ENCODE measurements at places on chromosomes 4 and X.

GRCh38 chr4:127623797-127624083 lies 9.0 kb upstream of the INTU start:
- DNase-seq, result no peak

DNA sequence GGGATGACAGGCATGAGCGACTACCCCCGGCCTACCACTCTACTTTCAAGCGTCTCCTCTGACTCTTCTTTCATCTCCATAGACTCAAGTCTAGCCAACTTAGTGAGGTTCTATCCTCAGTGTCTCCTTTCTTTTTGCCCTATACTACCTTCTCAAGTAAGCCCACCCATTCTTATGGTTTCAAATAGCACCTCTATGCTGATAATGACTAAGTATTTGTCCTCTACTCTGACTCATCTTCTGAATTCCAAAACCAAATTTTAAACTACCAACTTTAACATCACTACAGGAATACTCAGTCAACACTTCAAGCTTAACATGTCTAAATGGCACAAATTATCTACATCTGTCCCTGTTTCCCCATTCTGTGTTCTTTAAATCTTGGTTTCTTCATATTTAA lies 47.8 kb downstream of the ELF2 start:
- no peak for DNase-seq

- peak; percentile 24 for DNase-seq
Measured at GRCh38 chr4:40916880-40917279, 167.1 kb downstream of the NSUN7 start.

DNA sequence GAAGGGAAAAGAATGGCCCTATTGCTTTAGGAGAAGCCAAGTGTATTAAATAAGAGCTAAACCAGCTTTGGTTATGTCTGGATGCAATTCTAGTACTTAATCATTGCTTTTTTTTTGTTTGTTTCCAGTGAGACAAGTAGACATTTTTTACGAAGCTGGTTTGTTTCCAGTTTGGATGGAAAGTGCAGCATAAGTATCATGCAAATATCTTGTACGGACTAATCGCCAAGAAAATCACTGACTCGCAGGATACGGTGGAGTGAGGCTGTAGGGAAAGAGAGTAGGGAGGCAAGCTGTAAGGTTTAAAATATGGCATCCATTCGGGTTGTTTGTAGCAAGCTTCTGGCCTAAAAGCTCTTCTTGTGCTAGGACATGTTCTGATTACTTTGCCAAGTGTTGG lies 64.8 kb downstream of the HPGD start:
- DNase-seq, result no peak

- DNase-seq, result no peak
Measured at GRCh38 chr4:184732126-184732525, 1.8 kb downstream of the CENPU start.

- DNase-seq, result no peak
Measured at GRCh38 chr4:185709802-185710486, 102.0 kb downstream of the SORBS2 start.

GRCh38 chrX:44245733-44246132 lies 97.7 kb downstream of the EFHC2 start:
- DNase-seq, result no peak

- no peak for DNase-seq
Measured at GRCh38 chr4:6682862-6683590, 10.7 kb upstream of the S100P start.

- DNase-seq, result no peak
Measured at GRCh38 chr4:109385260-109385659, 48.4 kb upstream of the SEC24B start.

DNA sequence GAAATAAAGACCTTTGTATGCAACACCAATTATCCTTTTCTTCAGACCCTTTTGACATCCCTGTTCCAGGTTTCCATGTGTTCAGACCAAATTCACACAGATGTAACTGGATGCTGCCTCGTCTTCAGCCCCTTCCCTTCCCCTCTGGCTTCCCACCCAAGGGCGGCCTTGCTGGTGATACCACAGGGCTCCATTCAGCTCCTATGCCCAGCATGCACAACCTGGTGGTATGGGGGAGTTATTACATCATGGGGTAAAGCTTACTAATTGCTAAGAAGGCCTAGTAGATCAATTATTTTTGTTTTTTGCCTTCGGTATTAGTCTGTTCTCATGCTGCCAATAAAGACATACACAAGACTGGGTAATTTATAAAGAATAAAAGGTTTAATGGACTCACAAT lies 317.0 kb upstream of the CXXC4 start:
- DNase-seq, result no peak

- no peak for DNase-seq
Measured at GRCh38 chr4:113733685-113734084, 27.9 kb downstream of the CAMK2D start.

DNA sequence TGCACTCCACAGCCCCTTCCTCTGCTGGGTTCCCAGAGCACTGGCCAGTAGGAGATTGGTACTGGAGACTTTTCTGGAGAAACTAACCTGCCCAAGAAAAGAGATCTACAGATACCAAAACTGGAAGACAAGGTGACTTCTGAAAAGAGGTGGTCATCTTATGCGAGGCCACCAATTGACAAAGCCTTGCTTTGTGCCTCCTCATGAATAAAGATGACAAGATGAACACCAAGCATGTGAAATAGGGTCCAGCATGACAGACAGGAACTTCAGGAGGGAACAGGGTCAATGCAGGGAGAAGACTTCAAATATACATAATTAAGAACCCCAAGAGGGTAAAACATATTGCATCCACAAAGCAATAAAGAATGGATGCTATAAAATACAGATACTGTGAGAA lies 137.9 kb downstream of the APBB2 start:
- no peak for DNase-seq

GRCh38 chr4:173736840-173737239 lies 206.8 kb upstream of the HAND2 start:
- DNase-seq, result no peak

DNA sequence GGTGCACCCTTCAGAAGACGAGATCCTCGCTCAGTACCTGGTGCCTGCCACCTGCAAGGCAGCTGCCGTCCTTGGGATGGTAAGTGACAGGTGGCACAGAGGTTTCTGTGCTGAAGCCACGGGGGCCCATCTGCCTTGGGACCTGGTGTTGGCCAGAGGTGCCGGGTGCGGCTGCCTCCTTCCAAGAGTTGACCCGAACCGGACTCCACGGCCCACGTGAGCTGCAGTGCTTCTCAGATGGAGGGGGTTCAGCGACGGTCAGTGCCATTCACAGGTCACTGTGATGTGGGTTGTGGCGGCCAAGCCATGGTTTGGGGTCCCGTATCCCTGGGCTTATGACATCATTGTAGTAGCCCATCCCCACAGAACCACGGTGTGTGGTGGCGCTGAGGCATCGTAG lies 19.0 kb upstream of the MSANTD1 start:
- DNase-seq, result no peak

GRCh38 chr4:2040391-2041238 lies 18.5 kb upstream of the NAT8L start:
- no peak for DNase-seq

DNA sequence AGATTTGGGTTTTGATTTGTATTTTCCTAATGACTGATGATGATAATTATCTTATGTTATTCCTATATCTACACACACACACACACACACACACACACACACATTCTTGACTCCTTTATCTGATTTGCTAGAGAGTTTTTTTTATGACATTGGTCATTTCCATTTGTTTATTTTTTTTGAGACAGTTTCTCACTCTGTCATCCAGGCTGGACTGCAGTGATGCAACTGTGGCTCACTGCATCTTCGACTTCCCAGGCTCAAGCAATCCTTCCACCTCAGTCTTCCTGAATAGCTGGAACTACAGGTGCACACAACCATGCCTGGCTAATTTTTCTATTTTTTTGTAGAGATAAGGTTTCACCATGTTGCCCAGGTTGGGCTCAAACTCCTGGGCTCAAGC lies 6.7 kb downstream of the ZNF81 start:
- no peak for DNase-seq

- no peak for DNase-seq
Measured at GRCh38 chr4:82484996-82485783, 54.8 kb downstream of the ENOPH1 start.

- no peak for DNase-seq
Measured at GRCh38 chrX:72057849-72058248, 73.9 kb downstream of the RTL5 start.

GRCh38 chr4:38928974-38929373 lies 61.4 kb downstream of the FAM114A1 start:
- no peak for DNase-seq

Data from ACHN (cell line).